ENCODE measurements at places on chromosomes 7 and 10. TPM values are rescaled to one million over a fixed set of nuclear protein-coding genes. Genes with fewer than 3 reads are reported as not detected.

- no peak overlapping the region for H3K4me3 ChIP-seq
- peak; percentile 69 for DNase-seq
- H3K27me3 ChIP-seq: no peaks in the 10 kb centered on the region
- H3K27ac ChIP-seq: no peak overlapping the region
- no peaks in the 10 kb centered on the region for H3K36me3 ChIP-seq
These were observed 12.3 kb downstream of the CFAP46 start for GRCh38 chr10:132929953-132930548.

DNA sequence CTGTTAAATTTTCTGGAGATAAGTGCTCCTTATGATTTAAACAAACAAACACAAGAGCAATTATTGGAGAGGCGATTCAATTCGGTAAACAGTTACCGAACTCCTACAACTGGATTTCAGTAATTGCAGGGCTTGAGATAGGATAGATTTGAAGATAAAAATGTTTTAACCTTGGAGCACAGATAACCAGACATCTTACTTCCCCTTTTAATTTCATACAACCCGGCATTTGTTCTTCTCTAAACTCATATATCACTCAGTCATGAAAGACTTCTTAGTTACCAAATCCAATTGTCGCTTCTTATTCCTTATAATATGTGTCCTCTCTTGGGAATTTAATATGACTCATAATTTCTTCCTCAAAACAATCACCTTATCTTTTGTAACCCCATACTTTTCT, 235.9 kb upstream of the CSTF2T start:
- no peaks in the 10 kb centered on the region for H3K36me3 ChIP-seq
- peaks cover 5% of the 10 kb centered on the region for H3K4me1 ChIP-seq
- DNase-seq: no peak
- no peak overlapping the region for H3K27ac ChIP-seq
- no peaks in the 10 kb centered on the region for H3K27me3 ChIP-seq

- peaks cover 52% of the 10 kb centered on the region for H3K36me3 ChIP-seq
- H3K4me3 ChIP-seq: no peak overlapping the region
- H3K27ac ChIP-seq: no peak overlapping the region
- H3K4me1 ChIP-seq: peaks cover 29% of the 10 kb centered on the region
These were observed 8.0 kb downstream of the SUFU start for GRCh38 chr10:102511583-102512274.

The ANKRD7 gene
- total RNA-seq: not detected

GRCh38 chr7:158544708-158545107, 42.9 kb downstream of the PTPRN2 start:
- no peak for DNase-seq
- no peaks in the 10 kb centered on the region for H3K36me3 ChIP-seq
- peaks cover 6% of the 10 kb centered on the region for H3K4me1 ChIP-seq
- H3K27me3 ChIP-seq: no peaks in the 10 kb centered on the region

The PAX2 gene
- not detected for total RNA-seq

The CCDC3 gene
- 10.2 TPM for total RNA-seq

DNA sequence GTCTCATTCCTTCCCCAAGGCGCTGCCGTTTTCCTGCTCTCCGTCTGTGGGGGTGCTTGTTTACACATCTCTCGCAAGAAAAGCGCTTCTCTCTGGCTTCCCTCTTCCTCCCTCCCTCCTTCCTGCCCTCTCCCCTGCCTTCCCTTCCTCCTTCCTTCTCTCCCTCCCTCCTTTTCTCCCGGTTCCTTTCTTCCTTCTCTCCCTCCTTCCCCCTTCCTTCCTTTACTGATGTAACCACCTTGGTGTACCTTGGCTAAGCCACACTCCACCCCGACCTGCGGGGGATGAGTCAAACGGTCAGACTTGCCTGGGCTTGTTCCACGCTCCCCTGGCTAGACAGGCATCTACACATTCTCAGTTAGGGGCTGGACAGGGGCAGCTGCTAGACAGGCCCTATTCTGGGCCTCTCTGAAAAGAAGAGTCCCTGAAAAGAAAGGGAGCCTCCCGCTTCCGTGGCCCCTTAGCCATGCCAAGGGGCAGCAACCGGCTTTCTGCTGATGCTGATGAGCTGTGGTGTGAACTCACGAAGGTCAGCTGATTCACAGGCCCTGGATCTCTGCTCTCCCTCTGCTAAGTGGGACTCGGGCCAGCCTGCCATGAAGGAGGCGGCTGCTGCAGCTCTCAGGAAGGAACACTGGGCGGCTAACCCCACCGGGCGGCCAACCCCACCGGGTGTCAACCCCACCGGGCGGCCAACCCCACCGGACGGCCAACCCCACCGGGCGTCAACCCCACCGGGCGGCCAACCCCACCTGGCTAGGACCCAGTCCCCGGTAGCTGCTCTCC, 216.8 kb downstream of the TCERG1L start:
- no peaks in the 10 kb centered on the region for H3K36me3 ChIP-seq
- H3K4me1 ChIP-seq: no peaks in the 10 kb centered on the region
- DNase-seq: no peak
- H3K4me3 ChIP-seq: no peak overlapping the region
- no peak overlapping the region for H3K27ac ChIP-seq

DNA sequence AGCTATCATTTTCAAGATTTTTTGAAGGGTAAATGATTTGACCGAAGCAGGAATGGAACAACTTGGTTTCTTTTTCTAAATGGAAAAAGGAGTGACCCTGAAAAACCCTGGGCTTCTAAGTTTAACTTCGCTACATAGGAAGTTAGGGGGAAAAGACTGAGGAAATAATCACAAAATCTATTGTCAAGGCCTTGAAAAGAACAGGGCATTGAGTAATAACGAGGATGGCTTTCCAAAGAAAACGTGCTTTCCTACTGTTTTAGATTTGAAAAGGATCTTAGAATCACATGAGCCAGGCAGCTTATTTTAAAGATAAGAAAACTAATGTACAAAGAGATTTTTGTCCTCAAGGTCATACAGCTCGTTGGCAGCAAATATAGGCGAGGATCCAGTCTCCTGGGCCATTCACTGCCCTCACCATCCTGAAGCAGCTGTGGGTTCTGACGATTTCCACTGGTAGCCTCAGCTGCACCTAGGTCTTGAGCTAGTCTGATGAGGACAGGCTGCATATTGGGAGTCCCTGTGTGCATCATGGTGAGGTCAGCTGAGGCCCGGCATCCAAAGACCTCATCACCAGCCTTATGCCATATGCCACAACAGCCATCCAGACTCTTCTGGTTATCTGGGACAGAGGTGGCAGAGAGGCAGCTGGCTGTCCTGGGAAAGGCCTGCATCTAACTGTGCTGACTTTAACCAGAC, 384.7 kb upstream of the NRP1 start:
- no peak overlapping the region for H3K27ac ChIP-seq
- H3K4me1 ChIP-seq: peaks cover 3% of the 10 kb centered on the region
- no peaks in the 10 kb centered on the region for H3K36me3 ChIP-seq
- DNase-seq: no peak
- no peak overlapping the region for H3K4me3 ChIP-seq

The PKD1L1 gene
- total RNA-seq: 1.0 TPM

- no peak overlapping the region for H3K27ac ChIP-seq
- H3K4me1 ChIP-seq: no peaks in the 10 kb centered on the region
- no peaks in the 10 kb centered on the region for H3K27me3 ChIP-seq
- H3K4me3 ChIP-seq: no peak overlapping the region
- no peaks in the 10 kb centered on the region for H3K36me3 ChIP-seq
These were observed 14.6 kb upstream of the INSYN2A start for GRCh38 chr10:127210936-127211466.

- H3K36me3 ChIP-seq: no peaks in the 10 kb centered on the region
- no peaks in the 10 kb centered on the region for H3K27me3 ChIP-seq
- H3K4me1 ChIP-seq: peaks cover 8% of the 10 kb centered on the region
- H3K27ac ChIP-seq: no peak overlapping the region
- no peak overlapping the region for H3K4me3 ChIP-seq
These were observed 19.0 kb upstream of the PFKP start for GRCh38 chr10:3048119-3049019.

DNA sequence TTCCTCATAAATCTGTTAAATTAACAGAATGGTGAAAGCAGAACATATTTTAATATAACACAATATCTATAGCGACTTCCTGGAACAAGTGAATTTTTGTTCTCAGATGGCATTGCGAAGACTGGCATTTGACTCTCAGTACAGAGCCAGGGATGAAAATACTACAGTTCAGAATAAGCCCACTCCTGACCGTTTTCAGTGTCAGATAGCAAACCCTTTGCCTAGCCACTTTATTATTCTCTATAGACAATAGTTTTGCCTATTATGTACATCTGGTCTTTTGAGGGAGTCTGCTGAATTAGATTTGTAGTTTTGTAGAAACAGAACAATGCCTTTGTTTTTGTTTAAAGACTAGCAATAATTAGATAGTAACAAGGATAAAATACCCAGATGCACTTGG, 2.3 kb downstream of the MINPP1 start:
- H3K36me3 ChIP-seq: peaks cover 37% of the 10 kb centered on the region
- H3K27ac ChIP-seq: no peak overlapping the region
- peaks cover 16% of the 10 kb centered on the region for H3K4me1 ChIP-seq
- H3K27me3 ChIP-seq: no peaks in the 10 kb centered on the region
- DNase-seq: no peak

DNA sequence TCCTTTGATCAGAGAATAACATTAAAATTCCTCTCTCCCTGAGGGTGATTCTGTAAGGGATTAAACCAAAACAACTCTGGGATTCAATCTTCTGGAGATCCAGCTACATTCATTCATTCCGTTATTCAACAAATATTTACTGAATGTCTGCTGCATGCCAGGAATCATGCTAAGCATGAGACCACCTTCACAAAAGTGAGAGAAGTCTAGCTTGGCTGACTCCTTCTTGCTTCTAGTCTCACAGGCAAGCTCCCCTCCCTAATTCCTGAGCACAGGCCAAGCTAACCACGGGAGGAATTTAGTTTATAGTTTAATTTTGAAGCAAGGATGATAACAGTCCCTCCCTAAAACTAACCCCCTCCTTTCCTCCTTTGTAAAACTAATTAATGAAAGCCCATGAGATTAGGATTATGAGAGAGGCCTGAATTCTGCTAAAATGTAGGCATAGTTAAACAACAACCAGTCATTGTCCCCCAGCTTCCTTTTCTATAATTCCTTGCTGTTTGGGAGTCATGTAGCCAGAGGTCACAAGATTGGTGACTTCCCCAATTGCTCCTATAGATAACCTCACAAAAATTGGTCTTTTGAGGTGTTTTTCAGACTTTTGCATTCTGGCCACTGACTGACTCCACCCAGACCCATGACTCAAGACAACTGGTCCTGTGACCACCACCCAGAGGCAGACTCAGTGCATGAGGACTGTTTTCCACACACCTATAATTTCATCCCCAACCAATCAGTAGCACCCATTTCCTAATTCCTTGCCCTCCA, 113.5 kb downstream of the ITGB8 start:
- DNase-seq: no peak
- no peak overlapping the region for H3K4me3 ChIP-seq
- H3K4me1 ChIP-seq: no peaks in the 10 kb centered on the region
- no peaks in the 10 kb centered on the region for H3K36me3 ChIP-seq

The FAM237B gene
- total RNA-seq: not detected

- H3K27me3 ChIP-seq: no peaks in the 10 kb centered on the region
- DNase-seq: peak; percentile 46
- H3K36me3 ChIP-seq: no peaks in the 10 kb centered on the region
- no peak overlapping the region for H3K27ac ChIP-seq
- H3K4me1 ChIP-seq: no peaks in the 10 kb centered on the region
- no peak overlapping the region for H3K4me3 ChIP-seq
These were observed 99.2 kb downstream of the PDGFA start for GRCh38 chr7:420142-421093.

GRCh38 chr10:110495731-110496552, 1.8 kb upstream of the DUSP5 start:
- H3K27me3 ChIP-seq: no peaks in the 10 kb centered on the region
- H3K4me1 ChIP-seq: peaks cover 36% of the 10 kb centered on the region
- H3K36me3 ChIP-seq: no peaks in the 10 kb centered on the region
- peak overlapping the region; percentile 86 for H3K27ac ChIP-seq
- peak; percentile 76 for DNase-seq

- H3K4me1 ChIP-seq: no peaks in the 10 kb centered on the region
- H3K27ac ChIP-seq: no peak overlapping the region
- no peak overlapping the region for H3K4me3 ChIP-seq
- H3K27me3 ChIP-seq: no peaks in the 10 kb centered on the region
These were observed 26.1 kb downstream of the PRLHR start for GRCh38 chr10:118569241-118569881.

- peak; percentile 40 for DNase-seq
- no peak overlapping the region for H3K4me3 ChIP-seq
- H3K27me3 ChIP-seq: no peaks in the 10 kb centered on the region
- H3K4me1 ChIP-seq: no peaks in the 10 kb centered on the region
These were observed 111.9 kb downstream of the GRID1 start for GRCh38 chr10:86254526-86255174.

GRCh38 chr7:87806150-87806549, 70.0 kb downstream of the SLC25A40 start:
- H3K27ac ChIP-seq: no peak overlapping the region
- H3K27me3 ChIP-seq: no peaks in the 10 kb centered on the region
- no peaks in the 10 kb centered on the region for H3K4me1 ChIP-seq

- no peaks in the 10 kb centered on the region for H3K36me3 ChIP-seq
- no peak for DNase-seq
- peaks cover 42% of the 10 kb centered on the region for H3K4me1 ChIP-seq
- H3K4me3 ChIP-seq: no peak overlapping the region
- H3K27ac ChIP-seq: no peak overlapping the region
These were observed 5.2 kb downstream of the CCNY start for GRCh38 chr10:35341521-35341920.

- H3K4me3 ChIP-seq: no peak overlapping the region
- no peaks in the 10 kb centered on the region for H3K27me3 ChIP-seq
- no peak overlapping the region for H3K27ac ChIP-seq
These were observed 94.9 kb upstream of the PIK3CG start for GRCh38 chr7:106770191-106770590.

GRCh38 chr10:102845352-102845902, 8.2 kb upstream of the CYP17A1 start:
- H3K27ac ChIP-seq: no peak overlapping the region
- no peaks in the 10 kb centered on the region for H3K36me3 ChIP-seq
- H3K4me3 ChIP-seq: no peak overlapping the region
- peak; percentile 19 for DNase-seq
- H3K27me3 ChIP-seq: no peaks in the 10 kb centered on the region
